ENCODE measurements at places on chromosomes 4 and X. TPM values are rescaled to one million over a fixed set of nuclear protein-coding genes. Genes with fewer than 3 reads are reported as not detected.
A peak's percentile ranks its signal among the peaks of the same experiment; 100 is the strongest.

- DNase-seq = no peak
Measured at GRCh38 chrX:136477026-136477425, 10.7 kb upstream of the BRS3 start.

GRCh38 chrX:1244164-1245076 lies 24.2 kb upstream of the CSF2RA start:
- peak; percentile 12 for DNase-seq

DNA sequence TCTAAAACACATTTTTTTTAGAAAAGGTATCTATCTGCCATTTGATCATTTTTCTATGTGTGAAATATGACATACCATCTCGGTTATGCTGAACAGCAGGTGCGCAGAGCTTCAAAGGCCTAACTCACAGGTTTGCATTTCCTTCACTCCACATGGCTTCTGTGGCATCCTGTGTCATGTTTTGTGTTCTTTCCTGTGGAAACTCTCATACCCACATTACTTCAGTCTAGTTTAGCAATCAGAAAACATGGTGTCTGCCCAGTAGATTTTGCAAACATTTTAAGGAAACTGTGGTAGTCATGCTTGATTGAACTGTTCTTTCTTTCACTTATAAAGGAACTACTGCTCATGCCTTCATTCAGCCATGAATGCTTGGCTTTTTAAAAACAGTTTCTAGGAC lies 11.3 kb upstream of the ARAP2 start:
- peak; percentile 73 for DNase-seq

DNA sequence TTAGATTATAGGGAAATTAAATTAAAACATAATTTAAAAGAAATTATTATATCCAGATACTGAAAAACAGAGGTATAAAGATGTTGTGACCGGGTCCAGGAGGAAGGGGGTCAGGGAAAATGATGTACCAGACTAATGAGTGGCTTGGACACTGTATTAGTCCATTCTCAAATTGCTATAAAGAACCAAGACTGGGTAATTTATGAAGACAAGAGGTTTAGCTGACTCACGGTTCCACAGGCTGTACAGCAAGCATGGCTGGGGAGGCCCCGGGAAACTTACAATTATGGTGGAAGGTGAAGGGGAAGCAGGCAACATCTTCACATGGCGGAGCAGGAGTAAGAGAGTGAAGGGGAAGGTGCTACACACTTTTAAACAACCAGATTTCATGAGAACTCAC lies 3.4 kb upstream of the FAM9B start:
- DNase-seq = no peak

- DNase-seq = no peak
Measured at GRCh38 chrX:153969125-153969903, 2.3 kb downstream of the HCFC1 start.

Gene HELT
- total RNA-seq = not detected

GRCh38 chr4:114052227-114052626 lies 72.8 kb upstream of the ARSJ start:
- no peak for DNase-seq

GRCh38 chr4:156113138-156113765 lies 159.6 kb upstream of the CTSO start:
- no peak for DNase-seq

DNA sequence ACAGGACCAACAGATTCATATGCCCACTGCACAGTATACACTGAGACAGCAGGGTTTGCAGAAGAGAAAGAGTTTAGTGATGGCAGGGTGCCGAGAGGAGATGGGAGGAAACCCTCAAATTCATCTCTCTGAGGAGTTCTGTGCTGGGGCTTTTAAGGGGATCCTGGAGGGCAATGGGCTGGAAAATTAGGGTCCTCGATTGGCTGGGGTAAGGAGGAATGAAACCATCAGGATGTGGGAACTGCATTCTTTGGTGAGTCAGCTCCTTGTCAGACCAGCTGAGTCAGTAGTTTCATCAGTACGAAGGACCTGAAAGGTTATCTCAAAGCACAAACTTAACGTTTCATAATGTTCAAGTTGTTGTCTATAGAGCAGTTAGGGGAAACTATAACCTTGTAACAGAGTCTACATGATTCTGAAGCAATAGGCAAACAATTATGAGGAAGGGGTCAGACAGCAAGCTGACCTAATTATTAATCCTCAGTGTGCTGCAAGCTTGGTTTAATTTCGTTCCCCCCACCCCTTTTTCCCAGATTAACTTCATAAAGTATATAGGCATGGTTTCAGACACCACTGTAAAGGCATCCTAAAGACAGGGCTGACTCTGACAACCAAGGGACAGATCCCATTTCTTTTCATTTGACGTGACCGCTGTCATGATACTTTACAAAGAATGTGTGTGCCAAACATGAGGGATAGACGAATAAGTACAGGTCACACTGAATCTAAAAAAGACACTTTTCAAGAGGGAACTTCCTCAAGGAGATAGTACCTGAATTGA lies 1.5 kb upstream of the MSMO1 start:
- DNase-seq = no peak

Gene MID2
- total RNA-seq = 162 TPM

DNA sequence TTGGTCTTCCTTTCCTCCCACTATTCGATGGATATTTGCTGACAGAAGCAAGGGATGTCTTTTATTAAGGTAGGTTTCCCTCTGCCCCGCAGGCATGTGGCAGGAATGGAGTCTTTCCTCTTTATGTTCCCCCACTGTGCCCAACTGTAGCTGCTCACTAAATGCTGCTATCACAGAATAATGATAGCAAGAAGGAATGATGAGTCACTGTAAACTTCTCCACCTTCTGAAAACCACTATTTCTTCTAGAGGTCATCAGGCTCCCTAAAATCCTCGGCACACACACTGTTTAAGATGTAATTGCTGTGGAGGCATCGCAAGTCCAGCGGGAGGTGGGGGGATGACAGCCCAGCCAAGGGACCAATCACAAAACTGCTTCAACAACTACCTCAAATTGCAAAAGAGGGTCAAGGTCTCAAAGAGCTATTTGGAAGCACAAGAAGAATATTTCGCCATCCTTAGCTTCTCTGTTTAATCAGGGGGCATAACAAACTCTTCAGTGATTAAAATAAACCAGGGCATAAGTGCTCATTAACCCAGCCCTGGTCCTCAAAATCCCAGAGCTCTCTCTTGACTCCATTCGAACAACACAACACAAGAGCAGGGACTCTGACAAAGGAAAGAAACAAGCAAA lies 13.9 kb downstream of the QDPR start:
- no peak for DNase-seq

DNA sequence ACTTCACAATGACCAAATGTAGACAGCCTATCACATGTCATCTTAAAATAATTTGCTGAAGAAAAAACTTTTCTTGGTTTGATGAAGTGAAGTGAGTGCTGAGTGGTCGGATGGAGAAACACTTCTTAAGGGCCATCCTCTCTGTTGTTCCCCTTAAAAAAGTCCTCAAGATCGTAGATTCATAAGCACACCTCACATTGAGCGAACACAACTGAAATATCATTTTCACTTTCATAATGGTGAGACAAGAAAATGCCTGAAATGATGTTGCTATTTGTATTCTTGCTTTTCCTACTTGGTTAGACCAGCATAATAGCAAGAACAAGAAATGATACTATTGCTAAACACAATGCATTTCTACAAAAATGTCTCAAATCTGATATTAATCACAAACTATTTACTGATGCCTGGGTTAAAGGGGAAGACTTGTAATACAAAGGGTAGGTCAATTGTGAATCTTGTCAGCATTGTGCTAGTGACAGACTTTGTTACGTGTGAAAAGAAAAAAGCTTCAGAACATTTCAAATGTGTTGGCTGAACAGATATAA lies 305.6 kb upstream of the NR3C2 start:
- DNase-seq = no peak

GRCh38 chr4:7419961-7420660 lies 14.6 kb downstream of the PSAPL1 start:
- DNase-seq = peak; percentile 4

- peak; percentile 49 for DNase-seq
Measured at GRCh38 chr4:38601244-38601915, 62.6 kb upstream of the KLF3 start.

Gene FRMPD3
- total RNA-seq = not detected

DNA sequence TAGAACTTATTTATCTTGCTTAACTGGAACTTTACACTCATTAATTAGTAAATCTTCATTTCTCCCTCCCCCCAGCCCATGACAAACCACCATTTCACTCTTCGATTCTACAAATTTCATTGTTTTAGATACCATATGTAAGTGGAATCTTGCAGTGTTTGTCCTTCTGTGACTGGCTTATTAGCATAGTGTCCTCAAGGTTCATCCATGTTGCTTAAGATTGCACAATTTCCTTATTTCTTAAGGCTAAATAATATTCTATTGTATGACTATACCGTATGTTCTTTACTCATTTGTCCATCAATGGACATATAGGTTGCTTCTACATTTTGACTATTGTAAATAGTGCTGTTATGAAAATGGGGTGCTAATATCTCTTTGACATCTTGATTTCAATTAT lies 24.5 kb upstream of the RNF212 start:
- no peak for DNase-seq

Gene CFI
- 0.45 TPM for total RNA-seq

Gene METTL14
- total RNA-seq = 23.5 TPM

Gene F11
- not detected for total RNA-seq

DNA sequence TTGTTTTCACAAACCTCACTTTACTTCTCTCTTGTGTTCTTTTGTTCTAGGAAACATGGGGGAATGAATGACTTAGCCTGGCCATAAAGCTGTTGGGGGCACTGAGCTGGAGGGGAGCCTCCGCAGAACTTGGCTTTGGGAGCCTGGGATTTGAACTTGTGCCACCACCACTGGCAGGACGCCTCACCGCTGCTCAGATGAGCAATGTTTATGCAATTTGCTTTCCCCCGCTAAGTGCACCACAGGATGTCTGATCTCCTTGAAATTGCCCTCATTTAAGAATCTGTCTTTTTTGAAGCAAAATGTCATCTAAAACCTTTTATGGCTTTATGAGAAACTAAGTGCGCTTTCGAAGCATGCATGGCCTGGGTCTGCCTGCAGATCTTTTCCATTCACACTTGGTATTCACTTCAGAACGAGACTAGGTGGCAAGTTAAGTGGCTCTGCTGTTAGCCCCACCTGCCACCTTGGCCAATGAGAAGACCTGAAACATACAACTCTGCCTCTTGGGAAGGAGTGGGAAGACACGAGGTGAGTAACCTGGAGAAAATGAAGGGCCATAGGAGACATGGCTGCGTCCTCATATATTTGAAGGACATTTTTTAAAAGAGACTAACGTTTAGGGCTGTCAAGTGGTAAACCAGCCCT lies 119.3 kb downstream of the LDB2 start:
- no peak for DNase-seq

- DNase-seq = no peak
Measured at GRCh38 chr4:1784395-1784788, 8.7 kb upstream of the FGFR3 start.
